ENCODE measurements at places on chromosomes 7 and 10.

GRCh38 chr10:88507826-88508453 lies 75.2 kb downstream of the RNLS start:
- no peaks in the 10 kb centered on the region for H3K36me3 ChIP-seq
- no peak for DNase-seq
- H3K4me3 ChIP-seq = no peak overlapping the region
- H3K27me3 ChIP-seq = no peaks in the 10 kb centered on the region
- no peaks in the 10 kb centered on the region for H3K4me1 ChIP-seq

DNA sequence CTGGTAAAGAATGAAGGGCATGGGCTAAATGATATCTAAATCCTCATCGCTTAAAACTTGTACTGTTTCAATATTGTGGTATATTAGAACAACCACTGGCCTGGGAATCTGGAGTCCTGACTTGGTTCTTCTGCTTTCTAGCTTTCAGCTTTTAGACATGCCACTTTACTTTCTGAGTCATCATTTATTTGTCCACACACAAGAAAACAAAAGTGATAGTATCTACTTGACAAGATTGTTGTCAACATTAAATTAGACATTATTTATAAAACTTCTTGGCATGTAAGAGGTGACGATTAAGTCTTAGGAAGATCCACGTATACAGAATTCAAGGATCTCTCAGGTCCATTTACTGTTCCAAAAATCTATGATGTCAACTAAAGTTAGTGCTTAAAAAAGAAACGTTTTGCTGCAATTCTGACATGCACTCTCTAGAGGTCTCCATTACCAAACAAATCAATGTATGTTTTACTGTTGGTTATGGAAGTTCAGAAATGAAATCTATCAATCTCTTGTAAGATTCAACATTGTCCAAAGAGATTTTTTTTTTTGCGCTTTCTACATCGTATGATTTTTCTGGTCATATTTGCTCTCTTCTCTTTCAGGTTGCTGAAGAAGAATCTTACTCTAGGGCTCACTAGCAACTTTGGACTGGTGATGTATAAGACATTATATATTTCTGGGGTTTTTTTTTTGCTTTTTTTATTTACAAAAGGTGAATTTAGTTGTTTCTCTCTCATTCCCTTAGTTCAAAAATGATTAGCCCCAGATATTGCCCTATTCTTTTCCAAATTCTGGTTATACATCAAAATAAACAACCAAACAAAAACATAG lies 53.6 kb upstream of the DYNC1I1 start:
- no peak overlapping the region for H3K27ac ChIP-seq
- no peaks in the 10 kb centered on the region for H3K36me3 ChIP-seq
- H3K4me1 ChIP-seq = no peaks in the 10 kb centered on the region
- H3K27me3 ChIP-seq = no peaks in the 10 kb centered on the region

DNA sequence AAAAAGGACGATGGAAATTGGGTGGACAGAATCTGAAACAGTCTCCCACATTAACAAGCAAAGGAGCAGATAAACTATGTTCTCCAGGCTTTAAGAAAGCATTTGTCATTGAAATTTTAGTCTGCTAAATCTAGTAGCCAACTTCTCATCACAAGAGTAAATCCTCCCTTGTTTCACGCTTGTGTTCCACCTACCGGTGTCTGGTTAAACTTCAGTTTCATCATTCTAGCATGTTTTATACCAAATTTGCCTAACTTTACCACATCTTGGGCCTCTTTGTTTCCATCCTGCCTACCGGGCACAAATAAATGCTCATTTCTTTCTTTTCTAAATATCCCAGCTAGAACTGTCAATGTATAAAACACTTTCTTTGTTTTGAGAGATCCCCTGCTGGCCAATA lies 5.8 kb downstream of the LIPA start:
- DNase-seq = no peak
- H3K4me1 ChIP-seq = peaks cover 1% of the 10 kb centered on the region
- no peak overlapping the region for H3K27ac ChIP-seq
- no peaks in the 10 kb centered on the region for H3K27me3 ChIP-seq
- no peak overlapping the region for H3K4me3 ChIP-seq

- H3K36me3 ChIP-seq = no peaks in the 10 kb centered on the region
- DNase-seq = no peak
- no peak overlapping the region for H3K27ac ChIP-seq
- H3K4me3 ChIP-seq = no peak overlapping the region
These were observed 333.1 kb downstream of the FRMD4A start for GRCh38 chr10:13997650-13998049.

GRCh38 chr10:80292607-80293239 lies 3.3 kb upstream of the MAT1A start:
- no peaks in the 10 kb centered on the region for H3K27me3 ChIP-seq
- H3K27ac ChIP-seq = no peak overlapping the region
- no peaks in the 10 kb centered on the region for H3K36me3 ChIP-seq
- no peak overlapping the region for H3K4me3 ChIP-seq

DNA sequence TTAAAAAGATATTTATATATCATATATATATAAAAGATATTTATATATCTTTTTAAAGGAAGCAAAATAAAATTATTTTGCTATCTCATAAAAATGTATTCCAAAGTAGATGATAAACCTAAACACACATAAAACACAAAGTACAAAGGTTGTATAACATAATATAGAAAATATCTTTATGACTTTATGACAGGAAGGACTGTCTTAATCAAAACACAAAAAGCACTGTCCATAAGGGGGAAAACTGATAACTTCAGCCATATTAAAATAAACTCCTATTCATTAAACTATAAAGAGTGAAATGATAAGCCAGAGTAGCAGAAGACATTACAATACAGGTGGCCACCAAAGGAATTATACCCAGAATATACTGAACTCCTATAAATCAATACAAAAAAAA lies 34.8 kb downstream of the KDM7A start:
- no peak for DNase-seq
- H3K27ac ChIP-seq = no peak overlapping the region
- no peaks in the 10 kb centered on the region for H3K36me3 ChIP-seq

DNA sequence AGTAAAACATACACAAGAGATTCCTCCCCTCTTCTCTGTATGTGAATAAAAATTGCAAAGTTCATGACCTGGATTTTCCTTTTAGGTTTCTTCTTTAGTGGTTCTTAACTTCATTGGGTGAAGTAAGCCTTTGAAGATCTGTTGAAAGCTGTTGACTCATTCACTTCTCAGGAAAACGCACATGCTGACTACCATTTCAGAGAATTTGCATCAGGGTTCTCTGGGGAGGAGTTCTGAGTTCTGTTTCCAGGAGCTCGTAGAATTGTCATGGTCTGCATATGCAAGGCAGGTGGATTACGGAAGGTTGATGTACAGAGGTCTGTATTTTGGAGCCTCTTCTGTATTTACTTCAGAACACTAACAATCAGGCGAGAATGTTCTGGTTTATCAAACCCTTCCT lies 962 bp upstream of the SLC26A4 start:
- H3K27ac ChIP-seq = no peak overlapping the region
- no peaks in the 10 kb centered on the region for H3K27me3 ChIP-seq
- no peaks in the 10 kb centered on the region for H3K36me3 ChIP-seq
